ENCODE measurements at places on chromosomes 12 and 14.

DNA sequence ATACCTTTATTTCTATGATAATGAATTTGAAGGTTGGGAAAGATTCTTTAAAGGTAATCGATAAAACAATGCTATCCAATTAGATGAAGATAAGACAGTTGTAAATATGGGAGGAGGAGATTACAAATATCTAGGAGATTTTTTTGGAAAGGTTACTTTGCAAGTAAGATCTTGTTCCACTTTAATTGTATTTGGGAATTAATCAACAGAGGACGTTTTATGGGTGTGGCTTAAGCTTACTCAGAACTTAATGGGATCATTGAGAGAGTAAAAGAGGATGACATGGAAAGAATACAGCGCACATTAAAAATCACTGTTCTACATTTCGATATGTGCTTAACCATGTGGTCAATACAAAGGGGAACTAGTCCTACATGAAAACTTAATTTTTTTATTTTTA, 3.5 kb upstream of the LRIG3 start:
- DNase-seq = no peak

GRCh38 chr12:80485222-80485987, 41.4 kb downstream of the PTPRQ start:
- DNase-seq = no peak

DNA sequence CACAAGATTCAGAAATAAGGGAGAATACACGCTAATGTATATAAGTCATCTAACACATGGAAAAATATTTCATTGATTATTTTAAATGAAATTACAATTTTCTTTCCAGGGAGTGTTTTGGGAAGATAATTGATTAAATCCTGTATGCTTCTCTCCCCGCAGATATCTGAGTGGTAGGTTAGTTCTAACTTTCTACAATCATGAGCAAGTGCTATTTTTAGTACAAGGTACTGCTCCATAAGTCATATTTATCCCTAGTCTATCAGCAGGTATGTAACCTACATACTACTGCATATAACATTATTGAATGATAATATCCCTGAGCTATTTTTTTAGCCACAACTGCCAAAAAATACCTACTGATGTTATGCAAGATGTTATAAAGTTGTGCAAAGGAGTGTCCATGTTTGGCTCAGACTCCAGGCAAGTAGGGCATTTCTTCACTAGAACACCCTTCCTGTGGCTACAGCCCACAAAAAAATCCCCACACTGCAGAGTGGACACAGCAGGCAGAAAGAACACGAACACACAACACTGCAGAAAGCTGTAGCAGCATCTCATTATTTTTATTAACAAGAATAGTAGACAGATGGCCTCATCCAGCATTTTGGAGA, 87.0 kb downstream of the SEC23A start:
- no peak for DNase-seq

DNA sequence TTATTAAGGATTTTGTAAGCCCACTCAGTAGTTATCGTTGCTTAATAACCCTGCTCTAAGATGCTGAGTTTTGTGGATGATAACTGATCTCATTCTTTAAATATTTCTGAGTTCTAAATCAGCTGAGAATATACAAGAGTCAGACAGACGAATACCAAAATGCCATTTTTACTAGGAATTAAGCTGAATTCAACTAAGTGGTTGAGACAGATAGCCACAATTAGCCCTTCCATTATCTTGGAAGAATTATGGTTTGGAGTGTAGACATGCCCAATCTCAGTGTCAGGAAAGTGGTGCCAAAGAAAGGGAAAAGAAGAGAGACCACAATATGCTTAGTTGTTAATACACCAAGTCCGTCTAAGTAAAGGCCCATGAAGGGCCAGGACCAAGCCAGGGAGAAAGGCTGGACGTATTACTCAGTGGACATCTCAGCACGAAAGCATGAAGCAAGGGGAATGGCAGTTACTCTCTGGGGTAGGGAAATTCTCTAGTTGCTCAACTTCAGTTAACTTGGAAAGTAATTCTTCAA, 58.6 kb downstream of the KCNA5 start:
- DNase-seq = no peak

DNA sequence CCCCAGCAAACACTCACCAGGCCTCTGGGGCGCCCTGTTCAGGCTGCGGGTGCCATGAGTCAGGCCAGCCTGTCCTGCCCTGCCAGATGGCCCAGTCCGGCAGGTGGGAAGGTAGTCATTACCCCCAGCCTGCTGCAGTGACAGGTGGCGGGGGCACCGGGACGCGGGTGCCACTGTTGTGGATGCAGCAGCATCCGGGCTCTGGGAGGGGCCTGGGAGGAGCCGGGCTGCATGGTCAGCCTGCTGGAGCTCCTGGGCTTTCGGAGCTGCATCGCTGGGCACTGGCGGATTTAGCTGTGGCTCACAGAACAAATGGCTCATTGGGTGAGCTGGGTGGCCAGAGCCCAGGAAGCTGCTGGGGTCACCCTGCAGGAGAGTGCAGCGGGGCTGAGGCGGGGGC, 13.5 kb downstream of the CEP170B start:
- no peak for DNase-seq

- DNase-seq = no peak
Measured at GRCh38 chr14:81302638-81303037, 81.9 kb upstream of the GTF2A1 start.

DNA sequence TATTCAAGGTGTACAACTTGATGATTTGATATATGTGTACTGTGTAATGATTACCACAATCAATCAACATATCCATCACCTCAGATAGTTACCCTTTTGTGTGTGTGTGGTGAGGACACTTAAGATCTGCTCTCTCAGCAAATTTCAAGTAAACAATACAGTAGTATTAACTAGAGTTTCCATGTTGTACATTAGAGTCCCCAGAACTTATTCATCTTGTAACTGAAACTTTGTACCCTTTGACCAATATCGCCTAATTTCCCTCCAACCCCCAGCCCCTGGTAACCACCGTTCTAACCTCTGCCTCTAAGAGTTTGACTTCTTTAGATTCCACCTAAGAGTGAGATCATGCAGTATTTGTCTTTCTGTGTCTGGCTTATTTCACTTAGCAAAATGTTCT, 12.1 kb downstream of the ADCK1 start:
- DNase-seq = peak; percentile 4

- no peak for DNase-seq
Measured at GRCh38 chr12:58310368-58310767, 369.0 kb downstream of the ATP23 start.

DNA sequence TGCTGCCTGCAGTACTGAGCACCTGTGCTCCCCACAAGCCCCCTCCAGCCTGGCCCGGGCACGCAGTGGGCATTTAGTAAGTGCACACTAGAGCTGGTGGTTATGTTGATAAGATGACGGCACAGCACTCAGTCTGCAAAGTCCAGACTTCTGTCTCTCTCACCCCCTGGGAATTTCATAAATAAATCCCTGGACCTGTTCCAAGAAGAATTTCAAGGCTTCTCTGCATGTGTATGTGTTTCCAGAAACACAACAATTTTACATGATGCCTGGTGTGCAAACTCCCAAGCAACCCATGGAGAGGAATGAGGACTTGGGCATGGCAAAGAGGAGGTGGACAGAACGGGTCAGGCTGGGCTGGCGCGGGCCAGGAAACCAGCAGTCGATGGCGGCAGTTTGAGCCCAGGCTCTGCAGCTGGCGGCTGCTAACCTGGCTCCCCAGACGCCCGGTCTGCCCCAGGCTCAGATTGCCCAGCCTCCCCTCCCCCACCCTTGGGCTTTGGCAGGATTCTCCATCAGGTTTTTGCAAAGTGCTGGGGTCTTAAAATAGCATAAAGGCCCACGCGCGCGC, 10.4 kb upstream of the ACVR1B start:
- no peak for DNase-seq

- no peak for DNase-seq
Measured at GRCh38 chr12:41188058-41188840, at the start of gene PDZRN4. TSS of gene PDZRN4 (plus strand) at chr12:41188320.

DNA sequence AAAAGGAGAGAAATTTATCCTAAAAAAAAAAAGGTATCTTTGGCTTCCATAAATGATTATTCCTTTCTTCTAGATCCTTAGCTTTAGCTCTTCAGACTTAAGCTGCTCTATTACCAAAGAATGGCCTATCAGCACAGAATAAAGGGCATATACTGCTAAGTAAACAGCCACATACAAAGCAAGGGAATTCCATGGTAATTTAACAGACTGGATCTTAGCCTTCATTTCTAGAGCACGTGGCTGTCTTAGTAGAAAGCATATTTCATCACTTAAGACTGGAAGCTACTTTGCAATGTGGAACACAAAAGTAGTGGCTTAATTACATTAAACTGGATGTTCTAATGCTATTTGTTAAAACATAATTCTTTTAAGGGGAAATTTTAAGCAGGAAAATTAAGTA, 23.1 kb downstream of the TMED10 start:
- no peak for DNase-seq

GRCh38 chr14:100900837-100901390, 2.6 kb downstream of the RTL1 start:
- DNase-seq = peak; percentile 34

- DNase-seq = no peak
Measured at GRCh38 chr12:15830538-15830937, 41.4 kb upstream of the EPS8 start.

- no peak for DNase-seq
Measured at GRCh38 chr14:74204491-74204890, 34.8 kb upstream of the VSX2 start.

GRCh38 chr12:28378736-28379135, 188.5 kb downstream of the CCDC91 start:
- DNase-seq = no peak

- no peak for DNase-seq
Measured at GRCh38 chr12:54025499-54026405, 2.5 kb upstream of the HOXC6 start.

GRCh38 chr12:46538976-46539375, 166.4 kb upstream of the SLC38A2 start:
- no peak for DNase-seq

GRCh38 chr12:30827101-30828066, 72.6 kb upstream of the CAPRIN2 start:
- DNase-seq = no peak

GRCh38 chr14:104879983-104880565, 15.0 kb downstream of the CEP170B start:
- DNase-seq = no peak

DNA sequence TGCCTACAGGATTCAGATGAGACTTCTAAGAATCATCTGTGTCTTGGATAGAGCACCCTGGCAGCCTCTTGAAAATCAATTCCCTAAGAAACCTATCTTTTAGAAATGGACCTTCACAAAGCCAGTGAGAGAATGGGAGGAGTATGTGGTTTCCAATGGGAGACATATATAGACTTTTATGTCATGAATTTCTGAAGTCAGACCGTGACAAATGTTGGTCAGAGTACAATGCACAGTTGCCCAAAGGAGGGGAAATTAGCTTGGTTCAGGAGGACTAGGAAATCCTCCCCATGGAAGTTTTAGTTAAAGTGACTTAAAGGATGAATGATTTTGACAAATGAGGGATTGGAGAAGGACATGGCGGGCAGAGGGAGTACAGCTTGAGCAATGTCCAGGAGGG, 194.4 kb downstream of the DAD1 start:
- no peak for DNase-seq

DNA sequence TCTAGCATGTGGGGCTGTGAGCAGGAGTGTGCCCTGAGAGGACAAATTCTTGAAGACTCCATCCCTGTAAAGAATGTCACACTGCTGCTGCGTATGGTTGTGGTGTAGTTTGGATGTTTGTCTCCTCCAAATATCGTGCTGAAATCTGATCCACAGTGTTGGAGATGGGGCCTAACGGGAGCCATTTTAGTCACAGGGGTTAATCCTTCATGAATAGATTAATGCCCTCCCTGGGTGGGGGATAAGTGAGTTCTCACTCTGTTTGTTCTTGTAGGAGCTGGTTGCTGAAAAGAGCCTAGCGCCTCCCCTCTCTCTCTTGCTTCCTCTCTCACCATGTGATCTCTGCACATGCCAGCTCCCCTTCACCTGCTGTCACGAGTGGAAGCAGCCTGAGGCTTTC, 94.5 kb upstream of the VASH1 start:
- no peak for DNase-seq

Data from activated CD4-positive, alpha-beta T cell treated with anti-CD3 and anti-CD28 coated beads, Interleukin-10, Interleukin-2, amounts not matched to agents 100 ng/mL and 50 ng/mL, durations not matched to agents 16 hours and 8 hours (primary cell).